ENCODE measurements at places on chromosomes 2 and 18.

GRCh38 chr2:6168485-6168884 is 476.3 kb downstream of the SOX11 start:
- DNase-seq, result no peak

- no peak for DNase-seq
Observed at GRCh38 chr2:220583725-220584124, 956.3 kb downstream of the SLC4A3 start.

DNA sequence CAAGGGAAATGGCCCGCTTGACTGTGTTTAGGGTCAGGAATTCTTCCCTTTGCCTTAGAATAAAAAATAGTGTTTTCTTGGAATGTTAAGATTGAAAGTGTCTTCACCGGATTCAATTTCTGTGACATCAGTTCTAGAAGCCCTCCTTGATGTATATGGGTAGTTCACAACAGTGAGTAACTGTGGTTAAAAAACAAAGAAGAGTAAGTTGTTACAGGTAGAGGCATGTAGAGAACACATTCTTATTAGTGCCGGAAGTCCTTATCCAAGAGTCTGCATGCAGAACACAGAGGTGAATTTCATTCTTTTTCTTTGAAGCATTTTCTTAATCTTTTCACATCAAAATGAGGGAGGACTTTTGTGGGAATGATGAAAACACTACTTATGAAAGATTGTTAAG is 105.5 kb downstream of the FMNL2 start:
- no peak for DNase-seq

DNA sequence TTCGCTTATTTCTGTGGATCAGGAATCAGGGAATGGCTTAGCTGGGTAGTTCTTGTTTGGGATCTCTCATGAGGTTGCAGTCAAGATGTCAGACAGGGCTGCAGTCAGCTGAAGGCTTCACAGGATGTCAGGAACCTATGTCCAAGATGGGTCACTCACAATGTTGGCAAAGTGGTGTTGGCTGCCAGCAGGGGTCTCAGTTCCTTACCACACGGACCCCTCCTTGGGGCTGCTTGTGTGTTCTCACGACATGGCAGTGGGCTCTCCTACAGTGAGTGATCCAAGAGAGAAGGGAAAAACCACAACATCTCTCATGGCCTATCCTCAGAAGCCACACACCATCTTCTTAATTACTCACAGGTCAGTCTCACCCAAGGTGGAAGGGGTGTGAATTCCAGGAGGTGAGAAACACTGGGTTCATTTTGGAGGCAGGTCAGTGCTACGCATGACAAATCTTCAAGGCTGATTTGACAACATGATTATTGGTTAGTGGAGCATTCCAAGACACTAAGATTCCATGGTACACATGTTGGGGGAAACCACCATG is 1.3 kb upstream of the ANTXR1 start:
- DNase-seq, result no peak

GRCh38 chr2:150903461-150903860 is 358.2 kb downstream of the RBM43 start:
- DNase-seq, result no peak

DNA sequence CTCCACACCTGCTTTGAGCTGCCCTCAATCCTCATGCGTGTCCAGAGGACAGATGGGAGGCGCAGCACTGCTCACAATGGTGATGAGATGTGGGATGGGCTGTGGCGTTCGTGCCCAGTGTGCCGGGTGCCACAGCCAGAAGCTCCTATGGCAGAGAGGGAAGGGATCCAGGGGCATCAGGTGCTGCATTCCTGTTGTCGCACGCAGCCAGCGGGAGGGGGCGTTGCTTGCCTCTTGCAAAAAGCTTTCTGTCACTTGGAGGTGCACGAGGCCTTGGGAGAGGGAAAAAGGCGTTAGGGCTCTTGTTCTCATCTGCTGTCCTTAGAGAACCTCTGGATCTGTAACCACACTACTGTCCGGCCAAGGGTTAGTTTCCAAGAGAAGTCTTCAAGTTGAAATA is 29.2 kb upstream of the ALLC start:
- DNase-seq, result peak; percentile 16

GRCh38 chr2:143284087-143284675 is 155.0 kb downstream of the ARHGAP15 start:
- DNase-seq, result no peak

DNA sequence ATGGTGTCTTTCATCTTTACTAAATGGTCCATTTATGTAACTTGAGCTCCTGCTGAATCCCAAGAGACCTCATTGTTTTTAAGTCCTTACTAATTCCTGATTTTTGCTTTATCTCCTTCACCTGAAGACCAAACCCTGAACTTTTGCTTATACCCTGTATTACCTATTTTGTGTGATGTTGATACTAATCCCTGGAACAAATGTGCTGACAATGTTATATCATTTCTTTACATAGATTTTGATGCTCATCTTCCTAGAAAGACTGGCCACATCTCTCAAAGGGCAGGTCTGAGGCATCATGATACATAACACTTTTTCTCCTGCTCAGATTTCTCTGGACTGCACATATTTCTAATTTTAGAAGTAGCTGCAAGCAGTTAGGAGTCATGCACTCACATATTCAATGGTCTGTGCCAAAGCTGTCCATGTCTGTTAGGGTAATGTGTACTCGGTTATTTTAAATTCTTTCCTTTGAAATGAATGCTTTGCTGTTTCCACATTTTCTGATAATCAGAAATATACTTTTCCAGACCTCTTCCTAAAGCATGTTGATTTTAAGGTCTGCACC is 427.9 kb upstream of the HNRNPA3 start:
- no peak for DNase-seq

DNA sequence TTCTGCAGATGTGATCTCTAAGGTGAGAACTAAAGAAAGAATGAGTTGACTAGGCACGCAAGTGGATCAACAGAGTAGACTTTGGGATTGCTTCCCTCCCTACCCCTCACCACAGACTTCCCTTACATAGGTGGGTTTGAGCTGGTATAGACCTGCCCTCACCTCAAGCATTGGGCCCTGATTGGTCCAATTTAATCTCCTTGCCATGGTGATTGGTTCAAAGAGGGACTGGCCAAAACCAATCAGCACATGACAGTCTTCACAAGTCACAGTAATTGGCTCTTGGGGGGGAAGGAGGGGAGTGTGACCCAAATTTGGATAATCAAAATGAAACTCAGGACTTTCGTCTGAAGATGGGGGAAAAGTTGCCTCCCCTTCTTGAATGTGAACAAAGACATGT is 36.6 kb upstream of the LNPK start:
- DNase-seq, result no peak

DNA sequence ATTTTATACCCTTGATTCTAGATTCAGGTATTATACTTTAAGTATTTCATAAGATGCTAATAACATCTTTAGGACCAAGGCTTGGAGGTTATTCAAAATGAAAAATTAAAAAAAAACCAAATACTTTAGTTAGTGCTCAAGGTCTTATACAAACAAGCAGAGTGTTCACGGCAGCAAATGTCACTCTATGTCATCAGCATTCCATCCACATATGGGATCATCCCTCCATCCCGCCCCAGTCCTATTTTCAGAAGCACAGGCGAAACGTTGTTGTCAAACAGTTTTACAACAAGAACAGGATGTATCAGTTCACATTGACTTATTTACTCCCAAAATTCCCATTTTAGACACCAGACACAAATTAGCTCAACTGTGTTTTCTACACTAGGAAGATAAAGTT is 83.7 kb downstream of the DSEL start:
- DNase-seq, result no peak

DNA sequence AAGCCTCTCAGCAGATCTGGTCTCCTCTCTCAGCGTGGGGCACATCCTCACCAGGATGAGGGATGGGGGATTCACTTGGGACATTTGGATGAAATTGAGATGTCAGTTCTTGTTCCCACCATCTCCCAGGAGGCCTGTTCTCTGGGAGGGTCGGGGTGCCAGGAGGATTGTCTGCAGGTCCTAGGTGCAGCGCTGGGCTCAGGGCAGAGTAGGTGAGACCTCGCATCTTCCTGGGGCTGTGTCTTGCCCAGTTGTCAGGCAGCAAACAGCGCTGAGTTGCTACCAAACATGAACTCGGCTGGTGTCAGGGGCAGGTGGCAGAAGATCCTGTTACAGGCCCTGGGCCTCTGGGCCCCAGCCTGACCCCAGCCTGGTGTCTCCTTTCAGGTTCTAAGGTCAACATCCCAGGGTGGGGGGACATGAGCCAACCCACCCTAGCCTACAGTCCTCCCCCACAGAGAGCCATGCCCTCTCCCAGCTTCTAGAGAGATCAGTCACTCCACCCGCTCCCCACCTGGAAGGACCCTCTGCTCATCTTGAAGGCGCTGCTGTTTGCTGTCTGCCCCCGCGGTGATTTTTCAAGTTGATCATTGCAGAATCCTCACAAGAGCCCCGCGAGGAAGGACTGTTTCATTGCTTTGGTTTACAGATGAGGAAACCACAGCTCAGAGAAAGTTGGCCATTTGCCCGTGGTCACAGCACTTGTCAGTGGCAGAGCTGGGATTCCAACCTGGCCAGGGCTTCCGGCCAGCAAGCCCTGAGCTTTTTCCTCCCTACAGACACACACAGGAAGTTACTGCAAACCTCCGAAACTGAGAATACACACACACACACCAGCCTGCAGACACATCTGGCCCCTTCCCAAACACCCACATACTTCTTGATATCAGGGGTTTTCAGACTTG is 83.9 kb downstream of the STPG4 start:
- no peak for DNase-seq

DNA sequence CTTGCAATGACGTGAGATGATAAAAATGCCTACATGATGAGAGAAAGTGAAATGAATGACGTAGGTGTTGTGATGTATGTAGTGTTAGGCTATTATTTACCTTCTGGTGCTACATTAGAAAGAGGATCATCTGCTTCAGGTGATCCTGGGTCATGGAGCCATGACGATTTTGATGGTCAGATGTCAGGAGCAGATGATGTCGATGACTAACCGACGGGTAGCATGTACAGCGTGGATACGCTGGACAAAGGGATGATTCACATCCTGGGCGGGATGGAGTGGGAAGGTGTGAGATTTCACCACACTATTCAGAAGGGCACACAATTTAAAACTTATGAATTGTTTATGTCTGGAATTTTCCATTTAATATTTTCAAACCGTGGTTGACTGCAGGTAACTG is 43.5 kb upstream of the ACVR1C start:
- no peak for DNase-seq

- no peak for DNase-seq
Observed at GRCh38 chr2:37300578-37300977, 24.1 kb downstream of the PRKD3 start.

DNA sequence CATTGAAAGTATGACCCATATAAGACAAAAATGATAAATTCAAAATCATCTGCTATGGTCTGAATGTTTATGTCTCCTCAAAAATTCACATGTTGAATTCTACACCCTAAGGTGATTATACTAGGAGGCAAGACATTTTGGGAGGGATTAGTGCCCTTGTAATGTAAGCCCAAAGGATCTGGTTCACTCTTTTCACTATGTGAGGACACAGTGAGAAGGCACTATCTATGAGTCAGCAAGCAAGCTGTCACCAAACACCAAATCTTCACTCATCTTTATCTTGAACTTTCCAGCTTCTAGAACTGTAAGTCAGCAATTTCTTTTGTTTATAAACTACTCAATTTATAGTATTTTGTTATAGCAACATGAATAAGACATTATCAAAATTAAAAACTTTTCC is 284.7 kb upstream of the ZC3H15 start:
- DNase-seq, result no peak

DNA sequence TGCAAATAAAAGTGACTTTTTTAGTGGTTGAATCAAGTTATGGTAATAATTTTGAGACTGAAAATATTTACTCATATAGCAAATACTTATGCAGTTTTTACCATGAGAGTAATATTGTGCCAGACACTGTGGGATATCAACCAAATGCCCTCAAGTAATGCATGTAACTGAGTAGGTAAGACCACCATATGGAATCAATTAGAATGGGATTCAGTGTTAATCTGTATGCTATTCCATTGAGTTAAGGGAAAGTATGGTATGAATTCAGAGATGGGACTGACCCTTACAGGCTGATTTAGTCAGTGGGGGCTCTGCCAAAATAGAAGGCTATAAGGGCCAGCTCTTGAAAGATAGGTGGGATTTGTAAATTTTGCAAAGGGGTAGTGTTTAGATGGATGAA is 131.6 kb downstream of the CCDC85A start:
- DNase-seq, result no peak

Measured in D721Med (cell line).